Stimulated activated CD8-positive, alpha-beta memory T cell treated with anti-CD3 and anti-CD28 coated beads, Interleukin-4, amount 100 ng/mL, for 1 hour (primary cell): ENCODE measurements at places on chromosomes 16 and 17.

- no peak for DNase-seq
Measured at GRCh38 chr17:5821803-5822202, 237.5 kb upstream of the NLRP1 start.

DNA sequence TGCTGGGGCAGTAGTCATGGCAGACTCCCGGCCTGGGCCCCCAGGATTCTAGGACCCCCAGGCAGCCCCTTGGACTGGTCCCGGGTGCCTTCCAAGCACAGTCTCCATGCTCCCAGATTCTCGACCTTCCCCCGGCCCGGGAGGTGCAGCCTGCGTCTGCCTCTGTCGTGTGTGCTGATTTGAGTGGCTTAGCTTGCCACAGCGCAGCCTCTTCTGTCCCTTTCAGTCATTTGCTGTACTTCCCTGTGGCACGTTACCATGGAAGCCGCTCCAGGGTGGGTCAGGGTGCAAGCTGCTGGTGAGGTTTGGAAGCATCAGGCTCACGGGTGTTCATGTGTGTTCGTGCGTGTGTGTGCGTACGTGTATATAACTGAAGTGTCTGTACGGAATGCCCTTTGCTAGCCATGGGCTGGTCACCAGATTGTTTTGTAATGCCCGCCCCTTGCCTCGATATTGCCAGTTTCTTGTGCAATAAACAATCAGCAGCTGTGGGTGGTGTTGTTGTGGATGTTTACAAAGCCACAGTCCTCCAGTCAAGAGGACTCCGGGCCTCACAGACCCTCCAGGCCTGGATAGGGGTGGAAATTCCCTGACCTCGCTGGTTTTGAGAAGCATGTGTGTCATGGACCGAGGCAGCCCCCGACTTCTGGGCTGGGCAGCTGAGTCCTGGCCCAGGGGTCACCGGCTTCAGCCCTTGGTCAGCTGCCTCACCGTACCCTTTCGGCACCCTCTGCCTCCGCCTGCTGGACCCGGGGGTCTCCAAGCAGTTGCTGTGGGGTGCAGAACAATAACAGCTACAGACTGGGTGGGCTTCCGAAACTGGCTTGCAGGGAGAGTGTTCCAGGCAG lies 9.7 kb upstream of the CLEC18A start:
- no peak for DNase-seq

GRCh38 chr17:1480747-1481465 lies 11.6 kb downstream of the MYO1C start:
- no peak for DNase-seq

DNA sequence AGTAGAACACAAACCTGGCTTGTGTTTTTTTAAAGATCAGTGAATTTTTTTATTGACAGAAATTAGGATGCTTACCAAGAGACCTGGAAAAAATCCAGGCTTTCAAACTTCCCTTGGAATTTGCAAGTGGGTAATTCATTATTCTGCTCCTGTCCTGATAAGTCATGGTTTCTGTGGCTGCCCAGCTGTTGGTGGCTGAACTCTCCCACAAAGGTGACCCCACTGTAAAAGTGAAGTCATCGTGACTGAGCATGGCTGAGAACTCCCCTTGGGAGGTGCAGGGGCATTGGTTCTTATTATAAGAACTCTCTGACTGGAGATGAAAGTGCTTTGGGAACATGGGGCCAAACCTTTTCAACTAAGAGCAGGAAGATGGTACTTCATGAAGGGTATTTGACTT lies 46.6 kb upstream of the TANC2 start:
- DNase-seq = no peak

DNA sequence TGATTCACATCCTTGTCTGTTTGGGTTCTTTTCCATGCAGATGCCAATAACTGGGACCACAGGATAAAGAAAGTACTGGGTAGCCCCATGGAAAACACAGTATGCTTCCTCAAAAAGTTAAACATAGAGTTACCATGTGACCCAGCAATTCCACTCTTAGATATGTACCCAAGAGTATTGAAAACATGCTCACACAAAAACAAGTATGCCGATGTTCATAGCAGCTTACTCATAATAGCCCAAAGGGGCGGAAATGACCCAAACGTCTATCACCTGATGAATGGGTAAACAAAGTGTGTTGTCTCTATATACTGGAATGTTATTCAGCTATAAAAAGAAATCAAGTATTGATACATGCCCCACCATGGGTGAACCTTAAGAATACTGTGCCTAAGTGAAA lies 55.4 kb downstream of the CYB5B start:
- DNase-seq = no peak

GRCh38 chr16:14641926-14642325 lies 9.2 kb downstream of the BFAR start:
- DNase-seq = no peak

DNA sequence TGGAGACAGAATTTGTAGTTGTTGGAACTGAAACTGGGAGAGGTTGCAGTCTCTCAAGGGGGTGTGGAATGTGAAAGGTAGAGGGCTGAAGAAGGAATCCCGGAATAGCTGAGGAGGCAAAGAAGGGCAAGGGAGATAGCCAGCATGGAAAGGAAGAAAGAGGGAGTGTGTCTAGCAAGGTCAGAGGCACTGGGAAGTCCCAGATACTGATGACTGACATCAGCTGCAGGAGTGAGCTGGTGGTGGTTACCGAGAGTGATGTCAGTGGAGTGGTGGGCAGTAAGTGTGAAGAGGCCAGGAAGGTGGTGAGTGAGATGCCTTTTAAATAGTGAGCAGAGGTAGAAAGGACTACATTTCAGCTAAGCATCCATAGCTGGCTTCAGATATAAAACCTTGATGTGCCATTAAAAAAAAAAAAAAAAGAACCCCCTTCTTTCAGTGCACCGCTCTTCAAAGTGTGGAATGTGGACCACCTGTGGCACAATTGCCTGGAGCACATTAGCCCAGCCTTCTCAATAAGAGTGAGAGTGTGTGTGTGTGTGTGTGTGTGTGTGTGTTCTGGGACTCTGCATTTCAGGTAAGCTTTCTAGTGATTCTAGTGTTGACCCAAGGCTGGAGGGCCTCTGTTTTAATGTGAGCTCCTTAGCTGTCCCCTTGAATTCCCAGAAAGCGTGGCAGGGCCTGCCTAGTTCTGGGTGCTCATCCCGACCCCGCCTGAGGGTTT lies 8.5 kb downstream of the PRMT7 start:
- no peak for DNase-seq

DNA sequence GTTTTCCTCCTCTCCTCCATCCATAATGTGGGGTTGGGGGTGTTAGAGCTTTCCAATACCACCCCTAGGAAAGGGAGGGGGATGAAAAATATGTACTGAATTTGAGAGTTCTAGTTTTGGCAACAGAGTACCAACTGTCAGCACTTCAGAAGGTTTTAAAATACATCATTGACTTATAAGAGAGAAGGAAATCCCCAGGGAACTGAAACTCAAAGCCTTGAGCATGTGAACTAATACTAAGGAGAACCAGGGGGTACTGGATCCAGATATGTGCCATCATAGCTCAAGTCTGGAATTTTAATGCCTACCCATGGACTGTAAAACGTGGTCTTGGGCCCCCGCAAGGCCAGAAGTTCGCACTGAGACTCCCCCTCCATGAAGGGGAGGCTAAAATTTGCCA lies 15.8 kb downstream of the CACNG5 start:
- no peak for DNase-seq

- no peak for DNase-seq
Measured at GRCh38 chr16:88725609-88726407, 19.5 kb downstream of the CTU2 start.

DNA sequence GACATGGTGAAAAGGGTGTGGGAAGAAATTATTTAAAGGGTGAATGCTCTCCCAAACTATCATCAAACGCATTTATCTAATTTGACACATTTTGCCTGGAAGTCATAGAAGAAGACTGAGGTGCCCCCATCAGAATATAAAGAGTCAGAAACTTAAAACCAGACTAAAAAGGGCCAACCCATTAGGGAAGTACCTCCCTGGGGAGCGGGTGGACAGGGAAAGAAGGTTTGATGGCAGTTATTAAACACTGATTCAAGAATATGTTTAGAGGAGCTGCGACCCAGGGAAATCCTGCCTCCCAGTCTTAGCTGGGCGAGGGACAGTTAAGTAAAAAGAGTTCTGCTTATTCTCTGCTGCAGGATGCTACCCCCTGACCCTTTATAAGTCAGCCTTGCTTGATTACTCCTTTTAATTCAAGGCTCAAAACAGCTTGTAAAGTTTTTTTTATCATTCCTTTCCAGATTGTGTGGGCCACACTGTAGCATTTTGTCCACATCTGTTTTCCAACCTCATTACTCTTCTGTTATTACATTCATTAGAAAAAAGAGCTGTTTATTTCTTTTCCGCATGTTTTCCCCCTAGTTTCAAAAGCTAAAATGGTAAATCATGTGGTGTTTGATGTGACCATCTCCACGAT lies 138.5 kb upstream of the TBX2 start:
- DNase-seq = no peak

- no peak for DNase-seq
Measured at GRCh38 chr16:67481561-67482232, 740 bp upstream of the ATP6V0D1 start.

DNA sequence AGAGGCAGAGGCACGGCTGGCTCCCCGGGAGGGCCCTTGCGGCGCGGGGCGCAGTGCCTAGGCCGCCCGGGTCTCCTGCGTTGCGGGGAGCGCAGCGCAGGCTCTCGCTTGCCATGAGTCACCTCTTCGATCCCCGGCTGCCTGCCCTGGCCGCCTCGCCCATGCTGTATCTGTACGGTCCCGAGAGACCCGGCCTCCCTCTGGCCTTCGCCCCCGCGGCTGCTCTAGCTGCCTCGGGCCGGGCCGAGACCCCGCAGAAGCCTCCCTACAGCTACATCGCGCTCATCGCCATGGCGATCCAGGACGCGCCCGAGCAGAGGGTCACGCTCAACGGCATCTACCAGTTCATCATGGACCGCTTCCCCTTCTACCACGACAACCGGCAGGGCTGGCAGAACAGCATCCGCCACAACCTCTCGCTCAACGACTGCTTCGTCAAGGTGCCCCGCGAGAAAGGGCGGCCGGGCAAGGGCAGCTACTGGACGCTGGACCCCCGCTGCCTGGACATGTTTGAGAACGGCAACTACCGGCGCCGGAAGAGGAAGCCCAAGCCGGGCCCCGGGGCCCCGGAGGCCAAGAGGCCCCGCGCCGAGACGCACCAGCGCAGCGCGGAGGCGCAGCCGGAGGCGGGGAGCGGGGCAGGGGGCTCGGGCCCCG lies 390 bp downstream of the FOXL1 start:
- no peak for DNase-seq

DNA sequence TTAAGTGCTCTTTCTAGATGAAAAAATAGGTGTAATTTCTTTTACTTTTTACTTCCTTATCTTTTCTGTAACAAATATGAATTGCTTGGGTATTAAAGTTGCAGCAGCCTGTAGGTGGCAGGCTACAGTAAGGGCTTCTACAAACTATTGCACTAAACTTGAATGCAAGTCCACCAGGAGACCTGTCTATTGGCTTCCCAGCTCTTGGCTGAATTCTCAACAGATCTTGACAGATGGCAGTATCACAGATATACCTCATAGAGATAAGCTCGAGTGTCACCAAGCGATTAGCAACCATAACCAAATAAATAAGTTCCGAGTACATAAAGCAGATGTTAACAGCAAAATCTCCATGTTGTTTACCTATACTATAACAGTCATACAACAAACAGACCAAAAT lies 5.9 kb downstream of the BBS2 start:
- DNase-seq = no peak

- DNase-seq = no peak
Measured at GRCh38 chr17:298791-299450, 53.7 kb downstream of the RPH3AL start.

GRCh38 chr17:39134878-39135277 lies 16.6 kb downstream of the PLXDC1 start:
- DNase-seq = no peak

DNA sequence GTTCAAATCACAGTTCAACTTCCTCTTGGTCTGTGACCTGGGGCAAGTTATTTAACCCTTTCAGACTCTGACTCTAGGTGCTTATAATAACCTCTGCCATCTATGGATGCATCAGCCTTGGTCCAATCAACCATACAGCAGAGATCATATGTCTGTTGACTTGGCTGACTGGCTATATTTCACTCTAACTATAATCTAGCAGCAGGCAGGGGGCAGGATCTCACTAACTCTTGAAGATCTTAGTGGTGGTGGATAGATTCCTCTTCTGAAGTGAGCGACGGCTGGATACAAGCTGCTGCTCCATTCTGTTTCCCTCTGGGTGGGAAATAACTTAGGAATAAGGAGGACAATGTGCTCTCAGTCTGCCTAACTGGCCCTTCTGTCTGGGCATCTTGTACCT lies 146.6 kb downstream of the SKAP1 start:
- DNase-seq = no peak

- no peak for DNase-seq
Measured at GRCh38 chr17:39538866-39539265, 68.9 kb downstream of the NEUROD2 start.

GRCh38 chr17:44908761-44909326 lies 6.5 kb downstream of the GFAP start:
- no peak for DNase-seq

- DNase-seq = peak; percentile 56
Measured at GRCh38 chr17:75876190-75876937, 2.0 kb downstream of the TRIM47 start.

DNA sequence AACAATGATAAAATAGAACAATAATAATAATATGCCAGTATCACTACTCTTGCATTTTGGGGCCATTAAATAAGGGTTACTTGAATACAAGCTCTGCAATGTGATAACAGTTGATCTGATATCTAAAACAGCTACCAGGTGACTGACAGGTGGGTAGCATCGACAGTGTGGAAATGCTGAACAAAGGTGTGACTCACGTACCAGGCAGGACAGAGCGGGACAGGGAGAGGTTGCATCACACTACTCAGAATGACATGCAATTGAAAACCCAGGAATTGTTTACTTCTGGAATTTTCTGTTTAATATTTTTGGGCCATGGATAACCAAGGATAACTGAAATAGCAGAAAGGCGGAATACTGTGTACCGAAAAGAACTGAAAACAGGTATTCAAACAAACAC lies 15.8 kb upstream of the ZNF19 start:
- no peak for DNase-seq

DNA sequence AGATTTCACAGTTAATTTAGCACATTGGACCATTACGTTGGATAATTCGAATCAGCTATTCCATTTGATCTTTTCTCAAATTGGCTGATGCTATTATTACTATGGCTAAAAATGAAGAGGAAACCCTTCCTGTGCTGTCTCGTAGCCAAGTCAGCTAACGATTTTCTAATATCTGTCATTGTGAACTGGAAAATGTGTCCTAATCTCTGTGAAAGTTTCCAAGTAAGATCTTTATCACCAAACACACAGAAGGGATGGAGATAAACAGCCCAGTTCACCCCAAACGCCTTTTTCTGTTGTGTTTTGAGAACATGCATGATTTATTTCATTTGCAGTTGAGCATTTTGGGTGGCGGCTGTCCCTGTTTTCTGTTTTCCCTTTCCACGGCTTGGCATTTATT lies 312.8 kb downstream of the FOXL1 start:
- DNase-seq = no peak

- DNase-seq = no peak
Measured at GRCh38 chr16:23692190-23692837, 13.6 kb downstream of the PLK1 start.
